AG08396 (cell line): ENCODE measurements at places on chromosomes 11 and 22.

DNA sequence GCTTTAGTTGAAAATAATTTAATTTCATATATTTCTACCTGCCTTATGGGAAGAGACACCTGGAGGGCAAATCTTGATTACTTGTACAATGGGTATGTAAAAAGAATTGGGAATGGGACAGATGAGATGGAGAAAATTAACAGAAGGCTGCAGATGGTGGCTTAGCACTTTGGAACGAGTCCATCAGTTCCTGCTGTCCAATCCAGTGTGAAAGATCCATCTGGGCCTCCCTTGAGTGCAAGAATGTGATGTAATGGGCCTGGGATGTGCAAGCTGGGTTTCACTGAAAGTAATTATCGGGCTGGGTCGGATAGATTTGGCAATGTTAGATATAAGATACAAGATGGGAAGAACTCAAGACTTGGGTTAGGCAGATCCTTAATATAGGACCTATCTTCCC lies 42.0 kb downstream of the CECR2 start:
- no peak for DNase-seq

DNA sequence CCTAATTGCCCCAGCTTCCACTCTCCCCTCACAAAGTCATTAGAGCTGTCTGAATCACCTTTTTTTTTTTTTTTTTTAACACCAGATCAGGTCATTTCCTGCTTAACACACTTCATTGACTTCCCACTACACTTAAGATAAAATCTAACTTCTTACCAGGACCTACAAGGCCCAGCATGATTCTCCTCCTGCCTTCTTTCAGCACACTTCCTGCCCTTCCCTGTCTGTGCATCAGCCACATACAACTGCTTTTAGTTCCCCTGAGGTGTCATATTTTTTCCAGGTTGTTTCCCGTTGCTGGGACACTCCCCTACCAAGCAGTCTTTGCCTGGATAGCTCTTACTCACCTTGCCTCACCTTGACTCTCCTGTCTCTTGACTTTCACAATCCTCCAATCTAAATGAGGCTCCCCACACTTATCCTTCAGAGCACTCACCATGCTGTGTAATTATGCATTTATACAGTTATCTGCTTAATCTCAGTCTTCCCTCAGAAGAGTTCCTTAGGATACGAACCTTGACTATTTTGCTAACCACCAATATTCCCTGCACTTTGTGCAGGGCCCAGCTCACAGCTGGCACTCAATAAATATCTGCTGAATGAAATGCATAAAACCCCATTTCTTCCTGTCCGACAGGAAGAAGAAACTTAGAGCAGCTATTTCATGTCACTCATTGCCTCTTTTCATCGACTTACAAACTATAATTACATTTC lies 96.6 kb upstream of the AKIP1 start:
- DNase-seq, result no peak

GRCh38 chr11:79382301-79383050 lies 58.4 kb downstream of the TENM4 start:
- DNase-seq, result no peak

DNA sequence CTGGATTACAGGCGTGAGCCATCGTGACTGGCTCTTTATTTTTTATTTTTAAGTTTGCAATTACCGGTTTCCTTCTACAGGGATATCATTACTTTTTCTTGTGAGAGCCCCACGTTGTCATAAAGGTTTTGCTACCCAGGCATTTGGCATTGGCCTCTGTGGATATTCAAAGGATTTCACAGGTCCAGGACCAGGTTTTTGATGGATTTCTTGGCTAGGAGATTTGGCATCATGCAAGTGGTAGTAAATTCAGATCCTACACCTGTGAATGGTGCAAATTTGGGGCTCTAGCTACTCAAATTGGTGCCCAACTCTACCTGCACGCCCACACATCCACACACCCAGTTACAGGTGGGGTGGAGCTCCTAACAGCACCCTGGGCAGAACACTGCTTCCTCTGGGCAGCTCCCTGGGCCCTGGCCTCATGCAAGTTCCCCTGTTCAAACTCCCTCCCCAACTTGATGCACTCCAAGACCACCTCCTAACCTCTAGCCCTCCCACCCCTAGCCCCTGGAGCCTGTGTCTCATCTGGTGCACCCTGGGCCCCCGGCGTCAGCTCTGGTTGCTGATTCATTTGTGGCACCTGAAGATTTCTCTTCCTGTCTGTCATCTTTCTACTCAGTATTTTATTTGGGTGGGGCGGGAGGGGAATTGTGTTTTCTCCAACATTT lies 9.3 kb upstream of the MRGPRD start:
- DNase-seq, result no peak
